Right renal pelvis (tissue), 4 donors: ENCODE measurements at places on chromosomes 13 and 19.

- no peak for DNase-seq
Observed at GRCh38 chr19:40768869-40769268, 6.5 kb upstream of the MIA start.

GRCh38 chr19:1553415-1553814 lies 14.7 kb downstream of the MEX3D start:
- DNase-seq, result no peak

GRCh38 chr13:34108410-34108809 lies 290.5 kb downstream of the RFC3 start:
- no peak for DNase-seq

DNA sequence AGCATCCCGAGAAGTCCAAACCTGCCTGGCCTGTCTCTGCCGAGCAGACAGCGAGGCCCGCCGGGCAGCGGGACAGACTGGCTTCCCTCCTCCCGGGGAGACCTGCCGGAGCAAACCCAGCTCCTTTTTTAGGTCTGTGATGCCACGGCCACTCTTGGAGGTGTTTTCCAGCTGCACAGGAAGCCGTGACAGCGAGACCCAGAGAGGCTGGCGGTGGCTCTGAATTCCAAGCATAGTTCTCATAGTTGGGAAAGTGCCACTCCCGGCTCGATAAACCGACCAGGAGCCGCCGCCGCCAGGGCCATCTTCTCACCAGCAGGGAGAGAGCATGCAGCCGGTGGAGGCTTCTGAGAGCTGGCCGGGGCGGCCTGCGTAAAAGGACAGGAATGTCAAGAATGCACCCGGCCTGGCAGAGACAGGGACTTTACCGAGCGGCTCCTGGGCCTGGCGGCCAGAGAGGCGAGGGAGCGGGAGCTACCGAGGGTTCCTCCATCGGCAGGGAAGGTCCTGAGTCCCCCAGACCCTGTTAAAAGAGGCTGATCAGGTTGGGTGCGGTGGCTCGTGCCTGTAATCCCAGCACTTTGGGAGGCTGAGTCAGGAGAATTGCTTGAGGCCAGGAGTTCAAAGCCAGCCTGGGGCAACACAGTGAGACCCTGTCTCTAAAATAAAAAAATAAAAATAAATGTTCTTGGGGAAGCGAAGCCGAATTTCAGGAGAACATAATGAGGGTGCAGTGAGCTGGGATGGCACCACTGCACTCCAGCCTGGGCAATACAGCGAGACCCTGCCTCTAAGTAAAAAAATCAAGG lies 64.9 kb downstream of the GADD45B start:
- DNase-seq, result peak; percentile 84
